ENCODE measurements at places on chromosomes 5 and 9.

DNA sequence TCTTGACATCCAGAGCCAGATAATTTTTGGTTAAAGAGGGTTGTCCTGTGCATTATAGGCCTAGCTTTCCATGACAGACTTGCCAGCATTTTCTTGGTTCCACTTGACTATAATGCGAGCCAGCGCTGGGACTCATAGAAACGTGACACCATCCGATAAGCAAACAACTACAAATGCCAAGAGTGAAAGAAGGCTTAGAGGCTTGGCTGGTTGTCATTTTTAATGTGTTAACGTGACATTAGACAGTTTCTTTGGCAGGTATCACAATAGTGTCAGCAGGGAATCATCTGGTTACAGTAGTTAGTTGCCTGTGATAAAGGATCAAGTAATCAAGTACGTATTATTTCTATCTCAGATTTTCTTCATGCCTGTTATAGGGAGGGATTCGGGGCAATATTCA, 20.0 kb upstream of the LIFR start:
- DNase-seq, result no peak

DNA sequence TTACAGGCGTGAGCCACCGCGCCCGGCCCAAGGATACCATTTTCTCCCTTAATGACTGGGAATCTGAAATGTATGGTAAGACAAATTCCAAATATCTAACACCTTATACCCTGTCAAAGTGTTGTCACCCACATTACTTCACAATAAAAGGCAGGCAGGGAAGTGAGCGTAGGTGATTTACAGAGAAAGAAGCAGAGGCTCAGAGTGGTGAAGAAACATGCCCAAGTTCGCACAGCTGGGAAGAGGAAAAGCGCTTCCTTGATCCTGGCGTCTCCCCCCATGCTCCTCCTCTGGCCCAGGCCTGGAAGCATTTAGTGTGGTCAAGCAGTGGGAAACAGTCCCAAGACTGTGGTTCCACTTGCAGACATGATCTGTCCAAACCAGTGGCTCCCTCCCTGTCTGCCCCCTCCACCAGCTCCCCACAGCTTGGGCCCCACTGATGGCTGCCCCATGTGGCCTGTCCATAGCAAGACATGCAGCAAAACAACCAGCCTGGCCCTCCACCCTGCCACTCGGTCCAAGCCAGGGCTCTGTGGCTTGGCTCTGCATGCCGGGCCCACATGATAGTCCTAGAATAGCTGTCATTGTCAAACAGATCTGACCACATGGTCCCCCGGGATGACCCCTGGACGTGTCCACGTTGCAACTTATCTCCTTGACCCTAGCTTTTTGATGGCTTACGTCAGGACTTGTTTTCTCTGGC, 107.2 kb downstream of the TTLL11 start:
- no peak for DNase-seq

DNA sequence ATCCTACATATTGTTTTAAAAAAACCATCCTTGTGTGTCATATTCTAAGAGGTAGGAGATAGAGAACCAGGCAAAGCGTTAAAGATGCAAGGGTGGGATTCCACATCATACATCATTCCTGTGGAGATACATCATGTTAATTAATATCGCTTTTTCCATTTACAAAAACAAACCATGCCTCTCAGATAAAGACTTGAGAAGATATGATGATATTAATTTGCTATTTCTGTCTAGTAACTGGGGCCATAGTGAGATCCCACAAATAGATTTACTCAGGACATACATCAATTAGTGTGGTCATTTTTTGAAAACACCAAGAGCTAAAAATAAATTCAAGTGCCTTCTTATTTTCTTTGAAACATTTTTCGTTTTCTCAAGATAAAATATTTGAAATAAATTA, 165.4 kb upstream of the TARS1 start:
- DNase-seq, result no peak

GRCh38 chr9:134229466-134230091, 65.2 kb upstream of the RNU6ATAC start:
- DNase-seq, result no peak

DNA sequence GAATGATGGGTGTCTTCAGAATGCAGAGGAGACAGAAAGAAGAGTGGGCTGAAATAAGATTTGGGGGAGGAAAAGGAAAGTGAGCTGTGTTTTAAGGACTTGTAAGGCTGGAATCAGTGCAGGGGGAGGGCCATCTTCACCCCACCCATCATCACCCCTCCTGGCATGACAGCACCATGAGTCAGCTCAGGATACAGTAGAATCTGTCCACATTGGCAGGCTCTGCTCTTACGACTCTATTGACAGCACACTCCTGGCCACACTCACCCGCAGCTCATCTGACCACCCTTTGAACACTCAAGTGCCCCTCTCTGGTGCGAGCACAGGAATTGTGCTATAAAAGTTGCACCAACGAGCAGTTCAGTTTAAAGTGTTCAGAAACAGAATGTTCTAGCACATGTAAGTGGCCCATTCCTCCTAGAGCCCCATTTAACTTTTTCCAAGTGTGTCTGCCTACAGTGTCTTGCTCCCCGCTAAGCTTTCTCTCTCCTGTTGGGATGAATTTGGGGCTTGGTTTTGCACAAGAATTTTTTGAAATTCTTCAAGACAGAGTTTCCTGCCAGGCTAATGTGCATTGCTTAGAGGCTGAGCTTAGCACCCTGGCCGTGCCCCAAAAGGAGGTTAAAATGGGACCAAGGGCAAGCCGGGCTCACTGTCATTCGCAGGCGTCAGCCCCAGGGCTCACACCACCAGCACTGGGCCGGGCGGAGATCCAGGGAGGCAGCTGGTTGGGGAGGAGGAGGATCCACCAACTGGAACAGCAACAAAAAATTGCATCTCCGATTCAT, 12.0 kb downstream of the ADRA1B start:
- DNase-seq, result peak; percentile 94

- DNase-seq, result no peak
Measured at GRCh38 chr5:169185626-169186025, 115.3 kb downstream of the SLIT3 start.

DNA sequence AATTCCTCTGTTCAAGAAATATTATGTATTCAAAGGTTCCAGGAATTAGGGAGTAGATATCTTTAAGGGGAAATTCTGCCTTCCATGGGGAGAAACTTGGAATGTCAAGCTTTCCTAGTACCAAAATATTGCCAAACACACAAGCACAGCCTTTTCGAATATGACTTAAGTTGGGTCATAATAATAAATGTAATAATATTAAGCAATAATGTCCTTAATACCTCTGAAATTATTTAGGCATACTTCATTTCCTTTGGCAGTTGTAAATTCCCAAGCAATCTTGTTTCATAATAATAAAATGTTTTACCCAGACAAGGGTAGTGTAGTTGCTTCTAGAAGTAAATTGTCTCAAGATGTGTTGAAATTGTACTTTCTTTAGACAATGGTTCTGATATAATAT, 630.3 kb upstream of the CDH18 start:
- DNase-seq, result no peak

DNA sequence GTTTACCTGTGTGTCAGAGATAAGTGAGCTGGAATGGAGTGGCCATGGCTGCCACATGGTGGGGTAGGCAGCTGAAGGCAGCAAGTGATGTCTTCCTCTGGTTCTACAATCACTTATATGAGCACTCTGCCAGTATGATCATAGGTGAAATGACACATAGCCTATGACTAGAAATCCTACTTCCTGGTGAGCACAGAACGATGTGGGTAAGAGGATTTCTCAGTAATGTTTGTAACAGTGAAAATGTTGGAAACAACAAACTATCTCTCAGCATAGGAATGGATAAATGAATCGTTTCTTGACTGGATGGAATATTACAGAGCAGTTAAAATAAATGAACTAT, 187.0 kb upstream of the S1PR3 start:
- DNase-seq, result no peak

DNA sequence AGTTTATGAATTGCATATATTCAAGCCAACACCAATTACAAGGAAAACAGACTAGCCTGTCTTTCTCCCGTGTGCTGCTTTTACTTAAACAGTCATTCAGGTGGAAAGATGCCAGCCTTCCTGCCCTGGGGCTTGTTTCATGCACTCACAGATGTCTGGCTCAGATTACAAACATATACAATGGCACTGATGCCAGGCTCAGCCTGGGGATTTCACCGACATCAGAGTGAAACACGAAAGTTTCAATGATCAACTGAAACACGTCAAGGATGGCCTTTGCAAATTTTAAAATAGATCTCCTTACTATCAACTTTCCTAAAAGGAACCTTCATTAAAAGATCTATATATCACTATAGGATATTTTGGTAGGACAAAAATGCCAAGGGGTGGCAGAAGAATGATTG, 1576.5 kb downstream of the EFNA5 start:
- DNase-seq, result peak; percentile 37

DNA sequence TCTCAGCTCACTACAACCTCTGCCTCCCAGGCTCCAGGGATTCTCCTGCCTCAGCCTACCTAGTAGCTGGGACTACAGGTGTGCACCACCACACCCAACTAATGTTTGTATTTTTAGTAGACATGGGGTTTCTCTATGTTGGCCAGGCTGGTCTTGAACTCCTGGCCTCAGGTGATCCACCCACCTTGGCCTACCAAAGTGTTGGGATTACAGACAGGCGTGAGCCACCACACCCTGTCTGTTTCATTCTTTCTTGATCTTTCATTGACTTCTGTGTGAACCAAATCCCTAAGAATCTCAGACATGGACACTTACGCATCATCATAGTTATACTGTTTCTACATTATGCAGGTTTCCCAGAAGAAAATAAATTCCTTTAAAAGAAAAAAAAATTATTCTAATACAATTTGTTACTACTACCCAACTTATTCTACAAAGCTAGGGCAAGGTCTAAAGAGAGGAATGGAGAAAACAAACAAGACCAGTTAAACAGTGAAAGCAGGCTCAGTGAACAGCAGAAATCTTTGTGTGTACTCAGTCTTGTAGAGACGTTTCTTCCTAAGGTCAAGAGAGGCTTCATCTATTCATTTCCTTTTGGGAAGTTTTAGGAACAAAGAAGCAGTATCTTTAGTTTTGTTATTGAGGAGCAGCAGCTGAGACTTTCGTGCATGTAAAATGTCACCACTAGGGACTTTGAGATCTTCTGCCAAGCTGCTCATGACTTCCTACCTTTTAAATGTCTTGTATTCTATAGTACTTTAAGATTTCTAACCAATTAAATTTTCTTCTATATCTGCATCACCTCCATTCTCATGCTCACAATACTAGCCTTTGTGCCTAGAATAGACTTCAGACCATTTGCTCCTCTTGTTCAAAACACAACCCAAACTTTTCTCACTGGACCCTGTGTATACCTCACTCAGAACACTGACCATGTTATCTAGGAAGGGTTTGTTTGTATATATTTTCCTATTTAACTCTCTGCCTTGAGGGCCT, 5.6 kb upstream of the HMGCR start:
- DNase-seq, result no peak

DNA sequence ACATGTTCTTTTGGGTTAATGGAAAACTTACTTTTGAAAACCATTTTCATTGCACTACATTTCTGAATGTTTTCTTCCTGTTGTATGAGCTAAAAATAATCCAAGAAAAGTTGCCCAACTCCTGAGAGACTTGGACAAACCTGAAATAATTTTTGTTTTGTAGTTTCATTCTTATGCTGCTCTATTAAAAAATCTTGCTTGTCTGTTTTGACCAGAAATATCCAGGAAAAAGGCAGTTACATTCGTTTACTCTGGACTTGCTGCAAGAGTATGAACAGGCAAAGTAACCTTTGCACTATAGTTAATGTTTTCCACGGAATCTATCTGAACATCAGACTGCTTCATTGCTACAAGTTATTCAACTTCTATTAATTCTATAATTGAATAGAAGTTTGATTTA, 200.1 kb upstream of the DAB2 start:
- no peak for DNase-seq

- no peak for DNase-seq
Measured at GRCh38 chr5:143231973-143232812, 171.3 kb downstream of the NR3C1 start.

DNA sequence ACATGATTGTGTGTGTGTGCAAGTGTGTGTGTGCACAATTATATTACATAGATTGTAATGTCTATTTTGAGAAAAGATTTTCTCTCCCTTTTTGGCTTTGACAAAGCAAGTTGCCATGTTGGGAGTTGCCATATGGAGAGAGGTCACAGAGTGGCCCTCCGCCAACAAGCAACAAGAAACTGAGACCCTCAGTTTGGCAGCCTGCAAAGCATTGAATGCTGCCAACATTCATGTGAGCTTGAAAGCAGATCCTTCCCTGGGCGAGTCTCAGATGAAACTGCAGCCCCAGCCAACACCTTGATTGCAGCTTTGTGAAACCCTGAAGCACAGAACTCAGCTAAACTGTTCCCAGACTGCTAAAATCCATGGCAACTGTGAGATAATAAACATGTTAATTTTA, 498.0 kb downstream of the NR2F1-AS1 start:
- no peak for DNase-seq

- DNase-seq, result peak; percentile 80
Measured at GRCh38 chr9:132042324-132042723, 37.3 kb downstream of the MED27 start.

DNA sequence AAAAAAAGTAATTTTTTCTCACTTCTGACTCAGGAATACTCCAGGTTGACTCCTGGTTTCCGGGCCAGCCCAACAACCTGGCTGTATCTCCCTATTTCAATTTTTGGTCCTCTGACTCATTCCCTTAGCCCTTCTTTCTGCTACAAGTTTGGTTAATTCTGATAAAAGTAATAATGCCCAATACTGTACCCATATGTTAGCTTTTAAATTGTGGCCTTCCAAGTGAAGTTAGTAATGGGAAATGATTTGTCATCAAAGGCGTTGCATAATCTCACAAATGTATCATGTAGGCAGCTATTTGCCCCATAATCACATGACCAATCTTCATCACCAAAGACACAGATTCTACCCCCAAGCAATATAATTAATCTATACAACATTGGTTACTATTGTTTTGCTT, 31.1 kb upstream of the BNC2 start:
- DNase-seq, result no peak

- DNase-seq, result peak; percentile 50
Measured at GRCh38 chr5:88502179-88503040, 233.8 kb upstream of the TMEM161B start.

DNA sequence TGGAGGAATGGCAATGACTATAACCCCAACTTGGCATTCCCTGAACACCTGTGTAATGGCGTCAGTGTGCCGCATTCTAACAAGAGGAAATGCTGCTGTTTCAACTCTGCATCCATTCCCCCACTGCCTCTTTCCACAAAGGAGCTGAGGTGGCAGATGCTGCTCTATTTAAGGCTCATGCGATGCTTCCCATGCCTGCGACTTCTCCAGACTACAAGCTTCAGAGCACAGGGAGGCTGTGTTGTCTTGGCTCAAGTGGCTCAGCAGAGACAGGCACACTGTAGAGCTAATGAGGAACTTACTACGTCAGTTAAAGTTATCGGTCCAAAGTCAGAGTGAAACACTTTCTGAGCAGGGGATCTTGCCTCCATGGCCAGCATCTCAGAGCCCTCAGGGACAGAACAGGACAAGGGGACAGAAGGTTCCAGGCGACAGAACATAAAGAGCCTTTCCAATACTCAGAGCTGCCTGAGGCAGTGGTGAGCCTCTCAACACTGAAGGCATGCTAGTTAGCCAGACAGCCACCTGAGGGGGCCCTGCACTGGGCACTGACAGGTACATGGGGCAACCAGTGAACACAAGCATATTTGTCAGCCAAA, 21.8 kb downstream of the TNIP1 start:
- no peak for DNase-seq
